PC-9 (cell line): ENCODE measurements at places on chromosomes 12 and 14.

DNA sequence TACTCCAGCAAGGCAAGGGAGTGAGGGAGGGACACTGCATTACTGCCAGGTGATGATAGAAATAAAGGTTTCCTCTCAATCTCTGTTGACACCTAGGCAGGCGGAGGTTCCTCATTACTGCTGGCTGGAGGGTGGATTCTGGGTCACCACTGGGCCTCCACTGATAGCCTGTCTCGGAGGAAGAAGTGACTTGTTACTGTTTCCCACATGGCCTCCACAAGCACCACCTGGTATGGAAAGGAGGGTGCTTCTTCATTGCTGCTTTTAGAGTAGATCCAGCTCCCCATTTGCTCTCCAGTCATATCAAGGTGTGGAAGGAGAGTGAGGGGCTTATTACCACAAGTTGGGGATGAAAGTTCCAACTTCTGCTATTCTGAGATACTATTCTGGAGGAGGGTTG lies 6.4 kb downstream of the PRR4 start:
- no peak for DNase-seq

GRCh38 chr12:22268973-22269372 lies 65.5 kb downstream of the ST8SIA1 start:
- no peak for DNase-seq

GRCh38 chr14:51715742-51716141 lies 64.0 kb downstream of the FRMD6 start:
- no peak for DNase-seq

GRCh38 chr12:123971770-123972456 lies 718 bp downstream of the CCDC92 start:
- no peak for DNase-seq

GRCh38 chr12:123621619-123622530 lies 11.6 kb downstream of the EIF2B1 start:
- DNase-seq, result no peak

DNA sequence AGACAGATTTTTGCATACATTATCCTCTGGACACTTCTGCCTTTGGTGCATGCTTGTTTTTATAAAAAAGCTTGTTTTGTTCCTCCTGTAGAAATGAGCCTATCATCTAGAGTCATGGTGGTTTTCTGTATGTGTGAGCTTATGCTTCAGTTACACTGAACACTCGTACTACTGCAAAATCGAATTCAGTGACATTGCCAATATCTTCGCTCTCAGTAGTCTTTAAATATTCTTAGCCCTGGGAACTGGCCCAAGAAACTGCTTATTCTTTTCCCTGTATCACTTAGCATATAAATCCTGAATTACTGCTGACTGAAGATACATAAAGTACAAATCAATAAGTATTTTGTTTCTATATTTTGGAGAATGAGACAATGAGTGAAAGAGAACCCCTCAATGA lies 70.5 kb downstream of the RGS6 start:
- DNase-seq, result no peak

DNA sequence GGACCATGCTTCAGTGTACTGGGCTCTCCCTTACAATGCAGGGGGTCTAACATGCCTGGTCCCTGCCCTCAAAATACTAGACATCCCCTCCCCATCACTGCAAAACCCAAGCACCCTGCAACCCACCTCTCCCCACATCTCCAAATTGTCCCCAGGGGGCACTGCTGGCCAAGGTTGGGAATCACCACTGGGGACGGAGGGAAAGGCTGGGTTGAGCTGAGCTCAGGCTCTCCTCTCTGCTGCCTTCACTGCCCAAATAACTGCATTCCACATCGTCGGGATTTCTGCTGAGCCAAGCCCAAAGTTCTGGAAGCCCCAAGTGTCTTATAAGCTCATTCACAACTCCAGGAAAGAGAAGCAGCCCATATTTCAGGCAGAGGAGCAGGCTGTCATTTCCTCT lies 69.6 kb downstream of the NT5DC3 start:
- peak; percentile 49 for DNase-seq

DNA sequence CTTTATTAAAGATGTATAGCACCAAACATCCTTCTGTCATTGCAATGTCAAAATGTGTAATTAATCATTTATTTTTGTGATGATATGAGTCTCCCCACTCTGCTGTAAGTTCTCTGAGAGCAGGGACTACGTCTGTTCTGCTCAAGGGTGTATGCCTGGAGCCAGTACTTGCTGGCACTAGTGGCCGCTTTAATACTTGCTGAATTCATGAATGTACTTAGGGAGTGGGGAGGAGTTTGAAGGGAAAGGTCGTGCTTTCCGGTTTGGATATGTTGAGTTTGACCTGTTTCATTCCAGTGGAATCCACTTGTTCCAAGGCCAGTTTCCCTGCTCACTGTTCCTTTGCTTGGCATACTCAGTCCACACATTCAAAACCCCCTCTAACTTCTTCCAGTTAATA lies 1.9 kb upstream of the DCAF5 start:
- DNase-seq, result no peak

- DNase-seq, result peak; percentile 81
Measured at GRCh38 chr12:2944401-2945047, 14.7 kb upstream of the TEAD4 start.

DNA sequence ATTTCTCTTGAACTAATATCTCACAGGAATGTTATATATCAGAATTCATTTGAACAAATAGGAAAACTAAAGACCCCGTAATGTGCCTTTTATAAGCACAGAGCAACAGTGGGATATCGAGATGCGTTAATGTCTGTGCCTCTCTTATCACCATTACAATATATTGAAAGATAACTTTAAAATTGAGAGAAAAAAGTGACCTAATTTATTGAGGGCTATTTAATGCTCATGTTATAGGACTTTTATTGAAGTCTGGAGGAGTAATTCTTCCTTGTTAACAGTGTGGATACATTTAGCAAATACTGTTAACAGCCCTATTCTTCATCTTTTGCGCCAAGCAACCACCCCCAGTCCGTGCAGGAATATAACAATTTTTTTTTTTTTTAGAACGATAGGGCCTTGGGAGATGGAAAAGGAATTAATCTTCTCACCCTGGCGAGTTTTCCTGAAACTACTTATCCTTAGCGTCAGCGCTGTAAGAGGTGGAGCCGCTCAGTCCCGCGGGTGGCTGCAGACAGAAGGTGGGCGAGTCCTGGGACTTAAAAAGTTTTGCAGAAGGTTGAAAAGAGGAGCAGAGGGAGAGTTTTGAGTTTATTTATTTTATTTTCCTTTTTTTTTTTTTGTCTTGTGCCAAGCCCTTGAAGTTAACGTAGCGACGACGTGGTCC lies 11.0 kb downstream of the FOXG1 start:
- no peak for DNase-seq

DNA sequence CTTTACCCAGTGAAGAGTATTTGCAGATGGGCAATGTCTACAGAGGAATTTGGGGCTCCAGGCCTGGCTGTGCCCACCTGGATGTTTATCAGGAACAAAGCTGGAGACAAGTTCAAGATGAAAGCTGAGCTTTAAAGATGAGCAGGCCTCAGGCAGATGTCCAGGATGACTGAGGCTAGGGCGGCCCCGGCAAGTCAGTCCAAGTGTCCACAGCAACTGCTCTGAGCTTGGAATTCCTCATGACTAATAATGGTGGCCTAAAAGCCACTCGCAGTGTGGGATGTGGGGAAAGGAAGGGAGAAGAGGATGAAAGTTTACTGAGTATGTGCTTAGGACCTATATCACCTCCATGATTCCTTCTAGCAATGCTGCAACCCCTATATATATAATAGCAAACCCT lies 128.2 kb upstream of the NOS1 start:
- DNase-seq, result no peak

- peak; percentile 90 for DNase-seq
Measured at GRCh38 chr14:35336494-35337268, 44.5 kb downstream of the PSMA6 start.

- no peak for DNase-seq
Measured at GRCh38 chr14:32075672-32076277, 1.3 kb upstream of the ARHGAP5 start.

DNA sequence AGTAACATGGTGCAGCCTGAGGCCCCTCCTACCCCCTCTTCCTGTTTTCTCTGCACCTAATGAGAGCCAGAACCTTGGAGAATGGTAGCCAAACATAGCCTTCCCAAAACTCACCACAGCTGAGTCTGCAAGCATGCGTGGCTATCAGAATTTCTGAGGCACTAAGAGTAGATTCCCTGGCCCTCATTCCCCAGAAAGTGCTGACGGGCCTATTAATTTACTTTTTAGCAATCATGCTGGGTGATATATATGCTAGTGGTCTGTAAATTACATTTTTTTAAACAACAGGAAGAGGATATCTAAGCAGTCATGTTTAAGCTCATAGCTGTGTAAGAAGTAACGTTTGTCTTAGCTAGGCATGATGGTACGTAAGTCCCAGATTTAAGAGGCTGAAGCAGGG lies 30.4 kb downstream of the KANSL2 start:
- no peak for DNase-seq

DNA sequence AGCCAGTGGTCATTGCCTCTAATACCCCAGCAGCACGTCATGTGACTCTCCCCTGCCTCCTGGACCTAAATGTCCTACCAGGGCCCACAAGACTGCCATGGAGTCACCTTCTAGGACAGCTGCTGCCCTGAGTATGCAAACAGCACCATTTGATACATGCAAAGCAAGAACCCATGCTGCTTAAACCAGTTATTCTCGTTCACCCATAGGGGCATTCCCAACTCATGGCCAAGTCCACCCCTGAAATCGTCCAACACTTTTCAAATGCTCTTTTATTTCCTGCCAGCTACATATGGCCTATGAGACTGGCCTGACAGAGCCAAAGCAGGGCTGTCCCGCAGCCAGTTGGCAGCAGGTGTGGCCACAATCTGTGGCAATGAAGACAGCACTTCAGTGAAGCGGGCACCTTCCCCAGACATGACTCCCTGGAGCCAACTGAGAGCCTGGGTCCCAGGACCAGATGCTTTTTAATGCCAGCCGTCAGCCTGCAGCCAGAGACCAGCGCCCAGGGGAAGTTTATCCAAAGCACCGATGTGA lies 99.9 kb downstream of the BCAT1 start:
- DNase-seq, result no peak

GRCh38 chr12:94817695-94818075 lies 167.3 kb upstream of the TMCC3 start:
- no peak for DNase-seq

DNA sequence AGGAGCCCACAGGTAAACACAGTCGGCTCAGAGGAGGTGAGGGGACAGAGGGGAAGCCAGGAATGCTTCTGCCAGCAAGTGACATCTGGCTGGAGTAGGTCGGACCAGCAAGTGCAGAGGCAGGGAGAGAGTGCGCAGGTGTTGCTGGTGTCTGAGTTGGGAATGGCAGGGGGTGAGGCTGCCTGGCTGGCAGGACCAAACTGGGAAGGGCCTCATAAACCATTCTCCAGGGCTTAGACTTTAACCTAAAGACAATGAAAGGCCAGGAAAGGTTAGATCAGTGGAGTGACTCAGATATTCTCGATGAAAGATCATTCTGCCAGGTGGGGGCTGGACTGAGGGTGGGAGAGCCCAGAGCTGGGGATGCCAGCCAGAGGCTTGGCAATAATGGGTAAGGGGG lies 66.4 kb downstream of the ITPK1 start:
- peak; percentile 56 for DNase-seq

- no peak for DNase-seq
Measured at GRCh38 chr14:23399591-23399990, 8.5 kb downstream of the MYH6 start.

DNA sequence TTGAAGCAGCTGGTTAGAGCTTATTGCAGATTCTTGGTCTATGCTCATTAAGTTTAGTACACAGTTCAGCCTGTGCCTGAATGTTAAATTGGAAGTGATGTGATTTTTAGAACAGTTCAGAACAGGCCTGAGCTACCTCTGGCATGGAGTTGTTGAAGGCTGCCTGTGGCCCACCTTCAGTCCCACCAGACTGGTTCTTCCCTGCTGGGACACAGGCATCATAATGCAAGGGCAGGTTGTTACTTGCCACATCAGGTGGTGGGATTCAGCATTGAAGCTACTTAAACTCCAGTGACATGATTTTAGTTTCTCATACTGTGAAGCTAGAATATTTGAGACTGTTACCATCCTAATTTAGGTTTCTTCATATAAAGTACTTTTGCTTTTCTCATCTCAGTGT lies 49.4 kb downstream of the PROX2 start:
- no peak for DNase-seq
